ENCODE measurements at places on chromosomes 16 and 17.

- no peak for DNase-seq
Measured at GRCh38 chr16:51876934-51877333, 670.0 kb downstream of the TOX3 start.

- DNase-seq = no peak
Measured at GRCh38 chr17:67139784-67140665, 95.7 kb downstream of the CACNG1 start.

DNA sequence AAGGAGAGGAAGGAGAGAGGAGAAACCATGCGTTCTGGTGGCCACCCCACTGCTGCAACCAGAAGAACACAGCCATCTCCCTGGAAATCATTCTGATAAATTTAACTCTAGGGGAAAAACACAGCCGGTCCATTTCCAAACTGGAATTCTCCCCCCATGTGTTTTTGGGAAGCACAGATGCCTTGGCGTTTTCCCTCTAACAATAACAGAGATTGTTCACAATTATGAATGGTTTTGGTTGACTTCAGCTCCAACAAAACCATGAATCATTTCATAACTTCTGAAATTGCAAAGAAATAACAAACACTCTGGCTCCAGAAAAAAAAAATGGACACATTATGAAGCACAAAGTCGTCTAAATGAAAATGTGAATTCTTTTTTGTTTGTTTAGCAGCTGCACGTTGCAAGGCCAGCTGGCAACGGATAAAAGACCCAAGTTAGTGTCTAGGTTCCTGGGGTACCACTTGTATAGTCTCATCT, 46.2 kb downstream of the GNAO1 start:
- DNase-seq = no peak

- no peak for DNase-seq
Measured at GRCh38 chr17:50363217-50364060, 9.5 kb downstream of the MRPL27 start.

- DNase-seq = no peak
Measured at GRCh38 chr16:61471737-61472136, 564.5 kb downstream of the CDH8 start.

DNA sequence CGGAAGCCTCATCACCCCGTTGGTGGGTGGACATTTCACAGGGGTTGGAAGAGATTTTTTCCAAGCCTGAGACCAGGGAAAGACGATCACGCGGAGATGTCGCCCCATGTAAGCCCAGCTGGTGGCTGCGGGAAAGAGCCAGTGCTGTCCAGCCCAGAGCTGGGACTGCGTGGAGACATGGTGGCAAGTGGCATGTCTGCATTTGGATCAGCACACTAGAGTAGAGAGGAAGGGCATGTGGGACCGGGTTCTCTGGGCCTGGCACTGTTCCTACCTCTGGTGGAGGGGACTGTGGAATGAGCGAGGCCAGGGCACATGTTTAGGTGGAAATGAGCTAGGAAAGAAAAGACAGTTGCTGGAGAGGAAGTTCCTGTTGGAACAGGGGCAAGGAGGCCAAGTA, 20.0 kb downstream of the SBK1 start:
- DNase-seq = no peak

DNA sequence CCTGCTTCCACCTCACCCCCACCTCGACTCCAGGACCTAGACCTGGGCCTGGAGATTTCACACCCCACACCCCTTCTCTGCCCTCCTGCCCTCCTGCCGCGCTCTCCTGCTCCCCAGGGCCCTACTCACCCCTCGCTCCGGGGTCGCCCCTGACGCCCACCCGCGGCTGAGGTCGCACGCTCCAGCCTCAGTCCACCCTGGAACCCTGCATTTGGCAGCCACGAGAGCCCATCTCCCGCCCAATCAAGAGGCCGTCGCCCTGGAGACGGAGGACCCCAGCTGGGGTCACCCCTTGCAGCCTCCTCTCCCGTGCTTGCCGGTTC, 16.1 kb downstream of the TLE7 start:
- DNase-seq = no peak

GRCh38 chr16:80028581-80029380, 428.2 kb upstream of the MAF start:
- DNase-seq = no peak

- no peak for DNase-seq
Measured at GRCh38 chr16:17510567-17510966, 39.8 kb upstream of the XYLT1 start.

- no peak for DNase-seq
Measured at GRCh38 chr16:58024486-58025350, 836 bp upstream of the MMP15 start.

- DNase-seq = no peak
Measured at GRCh38 chr16:3645108-3645503, 9.4 kb upstream of the DNASE1 start.

GRCh38 chr16:81706327-81707295, 72.5 kb upstream of the PLCG2 start:
- no peak for DNase-seq

DNA sequence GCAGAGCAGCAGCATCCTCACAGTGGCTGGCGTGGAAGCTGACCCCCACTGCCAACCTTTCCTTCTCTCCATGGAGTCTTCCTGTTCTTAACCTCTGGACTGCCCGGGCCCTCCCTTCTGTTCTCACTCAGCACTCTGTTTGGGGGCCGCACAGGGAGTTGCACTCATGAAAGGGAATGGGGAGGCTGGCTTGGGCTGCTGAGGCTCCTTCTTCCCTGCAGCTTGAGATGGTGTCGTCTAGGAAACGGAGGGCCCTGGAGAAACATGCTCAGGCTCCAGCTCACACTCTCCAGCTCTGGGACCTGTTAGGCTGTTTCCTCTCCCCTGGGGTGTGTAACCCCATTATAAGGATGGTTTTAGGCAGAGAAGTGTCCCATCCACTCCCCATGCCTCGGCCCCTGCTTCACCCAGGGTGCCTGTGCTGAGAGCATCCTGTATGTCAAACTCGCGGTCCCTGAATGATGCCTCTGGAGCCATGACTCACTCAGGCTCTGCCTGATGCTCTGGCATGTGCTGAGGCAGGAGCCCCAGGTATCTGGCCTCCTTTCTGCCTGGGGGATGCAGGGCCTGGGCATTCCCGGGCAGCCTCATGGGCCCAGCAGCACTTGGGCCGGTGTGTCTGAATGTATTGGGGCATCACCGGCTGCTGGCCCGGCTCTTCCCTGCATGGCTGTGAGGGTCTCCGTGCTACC, 18.9 kb downstream of the TMEM94 start:
- DNase-seq = no peak

DNA sequence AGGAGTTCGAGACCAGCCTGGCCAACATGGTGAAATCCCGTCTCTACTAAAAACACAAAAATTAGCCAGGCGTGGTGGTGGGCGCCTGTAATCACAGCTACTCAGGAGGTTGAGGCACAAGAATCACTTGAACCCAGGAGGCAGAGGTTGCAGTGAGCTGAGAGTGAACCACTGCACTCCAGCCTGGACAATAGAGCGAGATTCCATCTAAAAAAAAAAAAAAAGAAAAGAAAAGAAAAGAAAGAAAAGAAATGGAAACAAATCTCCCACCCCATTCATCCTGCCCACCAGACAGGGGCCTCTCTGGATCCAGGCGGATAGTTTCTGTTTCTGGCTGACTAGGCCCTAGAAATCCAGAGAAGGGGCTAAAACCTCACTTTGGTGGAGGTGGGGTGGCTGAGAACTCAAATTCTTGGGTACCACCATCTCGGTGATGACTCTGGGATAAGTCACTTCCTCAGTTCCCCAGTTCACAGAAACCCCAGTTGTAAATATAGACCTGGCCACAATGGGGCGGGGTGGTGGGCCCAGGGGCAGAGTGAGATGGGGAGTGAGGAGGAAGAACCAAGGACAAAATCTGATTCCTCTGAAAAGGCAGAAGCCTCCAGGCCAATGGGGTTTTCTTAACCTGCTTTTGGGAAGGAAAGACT, 22.2 kb downstream of the SOCS1 start:
- no peak for DNase-seq

DNA sequence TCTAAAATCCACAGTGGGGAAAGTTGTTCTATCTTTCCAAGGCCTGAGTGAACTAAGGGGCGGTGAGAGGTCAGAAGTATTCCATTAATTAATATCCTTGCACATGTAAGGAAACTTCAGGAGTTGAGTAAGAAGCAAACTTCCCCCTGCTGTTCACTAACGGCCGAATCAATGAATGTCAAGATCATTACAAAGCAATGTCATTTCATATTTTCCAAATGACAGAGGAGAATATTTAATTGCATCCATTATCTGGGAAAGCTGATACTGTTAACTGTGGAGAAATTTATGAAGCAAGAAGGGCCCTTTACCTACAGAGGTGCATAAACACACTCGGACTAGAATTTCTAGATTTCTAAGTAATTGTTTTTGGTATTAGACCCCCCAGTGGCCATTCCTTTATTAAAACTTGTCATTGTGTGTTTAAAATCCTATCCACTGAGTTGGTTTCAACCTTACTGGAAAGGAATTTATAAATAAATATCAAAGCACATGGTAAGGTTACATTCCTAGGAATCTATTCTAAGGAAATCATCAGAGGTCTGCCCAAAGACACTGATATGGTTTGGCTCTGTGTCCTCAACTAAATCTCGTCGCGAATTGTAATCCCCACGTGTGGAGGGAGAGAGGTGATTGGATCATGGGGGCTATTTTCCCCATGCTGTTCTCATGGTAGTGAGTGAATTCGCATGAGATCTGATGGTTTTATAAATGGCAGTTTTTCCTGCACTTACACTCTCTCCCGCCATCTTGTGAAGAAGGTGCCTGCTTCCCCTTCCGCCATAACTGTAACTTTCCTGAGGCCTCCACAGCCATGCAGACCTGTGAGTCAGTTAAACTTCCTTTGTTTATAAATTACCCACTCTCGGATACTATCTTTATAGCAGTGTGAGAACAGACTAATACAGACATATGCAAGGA, 20.4 kb upstream of the SMURF2 start:
- no peak for DNase-seq

- no peak for DNase-seq
Measured at GRCh38 chr17:31541559-31541958, 150.1 kb downstream of the RAB11FIP4 start.

DNA sequence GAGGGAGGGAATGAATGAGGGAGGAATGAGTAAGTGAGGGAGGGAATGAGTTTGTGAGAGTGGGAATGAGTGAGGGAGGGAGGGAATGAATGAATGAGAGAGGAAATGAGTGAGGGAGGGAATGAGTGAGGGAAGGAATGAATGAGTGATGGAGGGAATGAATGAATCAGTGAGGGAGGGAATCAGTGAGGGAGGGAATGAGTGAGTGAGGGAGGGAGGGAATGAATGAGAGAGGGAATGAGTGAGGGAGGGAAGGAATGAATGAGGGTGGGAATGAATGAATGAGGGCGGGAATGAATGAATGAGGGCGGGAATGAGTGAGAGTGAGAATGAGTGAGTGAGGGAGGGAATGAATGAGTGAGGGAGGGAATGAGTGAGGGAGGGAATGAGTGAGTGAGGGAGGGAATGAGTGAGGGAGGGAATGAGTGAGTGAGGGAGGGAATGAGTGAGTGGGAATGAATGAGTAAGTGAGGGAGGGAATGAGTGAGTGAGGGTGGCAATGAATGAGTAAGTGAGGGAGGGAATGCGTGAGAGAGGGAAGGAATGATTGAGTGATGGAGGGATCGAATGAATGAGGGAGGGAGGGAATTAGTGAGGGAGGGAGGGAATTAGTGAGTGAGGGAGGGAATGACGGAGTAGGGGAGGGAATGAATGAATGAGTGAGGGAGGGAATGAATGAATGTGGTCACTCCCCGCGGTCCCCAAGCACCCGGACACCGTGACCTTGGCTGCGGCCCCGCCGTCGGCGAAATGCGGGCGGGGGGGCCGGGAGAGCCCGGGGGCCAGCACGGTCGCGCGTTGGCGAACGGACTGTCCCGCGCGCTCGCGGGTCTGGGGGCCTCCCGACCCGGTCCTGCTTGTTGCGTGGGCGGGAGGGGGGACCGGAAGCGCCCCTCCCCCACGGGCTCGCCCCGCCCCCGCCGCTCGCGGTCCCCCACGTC, 1.1 kb upstream of the UBE2I start:
- DNase-seq = no peak

DNA sequence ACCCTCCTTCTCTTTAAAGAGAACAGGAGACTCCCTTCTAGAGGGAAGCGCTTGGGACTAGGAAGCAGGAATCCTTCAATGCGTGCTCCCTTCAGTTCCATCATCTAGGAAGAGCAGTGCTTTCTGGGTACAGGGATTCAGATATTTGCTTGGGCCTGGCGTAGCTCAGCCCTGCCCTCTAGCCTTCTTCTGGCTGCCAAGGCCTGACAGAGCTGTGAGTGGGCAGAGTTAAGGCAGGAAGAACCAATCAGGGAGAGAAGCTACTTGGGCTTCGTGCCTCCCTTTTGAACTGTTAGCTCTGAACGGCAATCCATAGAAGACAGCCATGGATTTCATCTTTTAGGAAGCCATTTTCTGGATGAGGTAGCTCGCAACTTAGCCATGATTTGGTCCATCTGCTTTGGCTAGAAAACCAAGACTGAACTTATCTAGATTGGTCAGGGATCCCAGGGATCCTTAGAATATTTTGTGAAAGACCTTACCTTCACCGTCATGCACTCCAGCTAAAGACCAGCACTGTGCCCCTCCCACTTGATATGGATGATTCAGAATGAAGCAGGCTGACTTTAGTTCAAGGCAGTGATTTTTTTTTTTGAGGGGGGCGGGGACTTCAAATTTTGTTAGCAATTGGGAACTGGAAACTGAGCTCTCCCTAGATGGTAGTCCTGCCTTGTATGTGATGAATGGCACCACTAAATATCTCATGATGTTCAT, 2.5 kb upstream of the CORO6 start:
- DNase-seq = no peak

DNA sequence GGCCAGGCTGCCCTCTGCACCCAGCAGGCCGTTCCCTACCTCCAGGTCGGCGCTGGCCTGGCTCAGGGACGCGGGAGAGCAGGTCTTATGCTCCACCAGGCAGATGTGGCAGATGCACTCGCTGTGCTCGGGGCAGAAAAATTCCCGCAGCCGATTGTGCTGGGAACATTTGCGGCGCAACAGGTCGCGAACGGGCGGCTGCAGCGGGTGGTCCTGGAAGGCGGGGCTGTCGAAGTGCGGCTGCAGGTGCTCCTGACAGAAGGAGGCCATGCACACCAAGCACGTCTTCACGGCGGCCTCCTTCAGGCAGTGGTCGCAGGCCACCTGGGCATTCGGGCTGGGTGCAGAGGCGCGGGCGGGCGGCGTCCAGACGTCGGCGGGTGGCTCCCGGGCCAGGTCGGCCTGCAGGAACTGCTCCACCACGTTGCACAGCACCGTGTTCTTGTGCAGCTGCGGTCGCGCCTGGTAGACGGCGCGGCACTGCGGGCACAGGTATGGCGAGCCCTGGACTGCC, 439 bp downstream of the TRIM25 start:
- DNase-seq = peak; percentile 19

DNA sequence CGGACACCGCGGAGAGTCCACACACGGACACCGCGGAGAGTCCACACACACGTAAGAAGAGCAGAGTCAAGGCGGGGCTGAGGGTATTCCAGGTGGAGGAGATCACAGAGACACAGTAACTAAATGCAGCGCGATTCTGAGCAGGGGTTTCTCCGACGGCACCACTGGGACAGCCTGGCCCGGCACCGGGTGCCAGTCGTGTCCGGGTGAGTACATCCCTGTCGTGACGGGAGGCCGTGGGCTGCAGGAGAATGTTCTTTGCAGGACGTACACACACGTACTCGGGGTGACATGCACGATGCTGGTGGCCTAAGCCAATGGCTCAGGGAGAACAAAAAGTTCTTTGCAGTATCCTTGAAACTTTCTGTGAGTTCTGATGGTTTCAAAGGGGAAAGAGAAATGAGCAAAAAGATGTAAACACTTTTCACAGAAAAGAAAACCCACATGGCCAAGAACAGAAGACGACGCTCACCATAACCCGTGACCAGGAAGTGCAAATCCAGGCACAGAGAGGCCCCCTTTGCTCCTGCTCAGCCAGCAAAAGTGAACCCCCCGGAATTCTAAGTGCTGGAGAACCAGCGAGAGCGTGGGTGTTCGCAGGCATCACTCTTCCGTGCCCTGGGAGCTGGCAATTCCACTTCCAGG, 53.7 kb upstream of the METRNL start:
- no peak for DNase-seq

Data from NCI-H187 (cell line).